ENCODE measurements at places on chromosomes 12 and 14. TPM values are rescaled to one million over a fixed set of nuclear protein-coding genes. Genes with fewer than 3 reads are reported as not detected.

The GALNT16 gene
- total RNA-seq: 2.5 TPM

The ZC3H14 gene
- 63.4 TPM for total RNA-seq

The TBX3 gene
- total RNA-seq: 16.1 TPM

The REC8 gene
- total RNA-seq: 0.77 TPM

The FLVCR2 gene
- 7.9 TPM for total RNA-seq

The TAS2R46 gene
- total RNA-seq: 2.8 TPM

The HAL gene
- under 0.01 TPM for total RNA-seq

The PLEKHD1 gene
- total RNA-seq: not detected

The MUCL1 gene
- not detected for total RNA-seq

The CYP27B1 gene
- total RNA-seq: 0.19 TPM

The ACOT6 gene
- total RNA-seq: not detected

The HIGD1C gene
- total RNA-seq: not detected

The KRT2 gene
- not detected for total RNA-seq

The SAMD15 gene
- 2.5 TPM for total RNA-seq

The SUOX gene
- 10.4 TPM for total RNA-seq

The RNASE1 gene
- total RNA-seq: 0.96 TPM

The GLT1D1 gene
- not detected for total RNA-seq

The HVCN1 gene
- 1.5 TPM for total RNA-seq

The AP5M1 gene
- total RNA-seq: 21.3 TPM

The CLBA1 gene
- 4.6 TPM for total RNA-seq

The FOXM1 gene
- 0.28 TPM for total RNA-seq

The NANOG gene
- total RNA-seq: not detected

The E2F7 gene
- 28.6 TPM for total RNA-seq

The KRT6C gene
- not detected for total RNA-seq

The LRP1 gene
- total RNA-seq: 326 TPM

The KCNMB4 gene
- 5.1 TPM for total RNA-seq

The CAPZA3 gene
- not detected for total RNA-seq

The CTSG gene
- not detected for total RNA-seq

The ERG28 gene
- total RNA-seq: 3.5 TPM

The COX8C gene
- not detected for total RNA-seq

The CLEC1A gene
- under 0.01 TPM for total RNA-seq

The ABCC9 gene
- 51.0 TPM for total RNA-seq

The KRT82 gene
- total RNA-seq: not detected

The SRP54 gene
- total RNA-seq: 112 TPM

The ACACB gene
- total RNA-seq: 2.3 TPM

The GPN3 gene
- total RNA-seq: 19.4 TPM

The PRPH gene
- under 0.01 TPM for total RNA-seq

The ADAMTS20 gene
- total RNA-seq: not detected
